ENCODE measurements at places on chromosomes 4 and X.

DNA sequence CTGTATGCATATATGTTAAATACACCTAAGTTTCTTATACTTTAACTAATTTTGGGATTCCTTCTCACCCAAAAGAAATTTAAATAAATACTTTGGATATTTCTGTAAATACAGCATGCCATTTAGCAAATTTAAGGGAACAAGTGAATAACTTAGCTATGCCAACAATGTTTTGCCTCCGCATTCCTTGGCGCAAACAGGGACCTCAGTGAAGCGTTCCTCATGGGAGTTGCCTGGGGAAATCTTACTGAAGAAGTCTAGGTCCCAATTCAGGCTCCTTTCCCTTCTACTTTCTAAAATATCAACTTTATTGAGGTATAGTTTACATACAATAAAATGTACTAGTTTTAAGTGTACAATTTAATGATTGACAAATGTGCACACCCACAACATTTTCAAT is 25.0 kb downstream of the COL4A5 start:
- peak; percentile 35 for DNase-seq

GRCh38 chr4:6781113-6781512 is 1.4 kb upstream of the KIAA0232 start:
- no peak for DNase-seq

GRCh38 chr4:150207871-150208270 is 129.6 kb downstream of the DCLK2 start:
- no peak for DNase-seq

DNA sequence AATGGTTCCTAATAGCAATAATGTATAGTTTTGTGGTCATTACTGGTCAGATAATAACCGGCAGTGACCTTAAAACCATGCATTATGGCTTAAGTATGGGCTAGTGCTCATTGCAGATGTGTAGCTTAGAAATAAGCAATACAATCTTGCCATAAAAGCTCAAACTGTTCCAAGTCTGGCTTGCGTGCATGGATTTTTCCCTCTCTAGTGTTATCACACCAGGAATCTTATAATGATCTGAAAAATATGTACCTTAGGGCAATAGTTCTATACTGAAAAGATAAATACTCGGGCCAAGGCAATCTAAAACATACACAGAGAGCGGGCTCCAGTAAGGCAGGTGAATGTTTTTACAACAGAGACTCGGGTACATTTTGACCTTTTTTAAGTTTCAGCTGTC is 157.8 kb downstream of the DHX15 start:
- DNase-seq: no peak

GRCh38 chr4:34731070-34731469 is 1513.2 kb downstream of the ARAP2 start:
- no peak for DNase-seq

DNA sequence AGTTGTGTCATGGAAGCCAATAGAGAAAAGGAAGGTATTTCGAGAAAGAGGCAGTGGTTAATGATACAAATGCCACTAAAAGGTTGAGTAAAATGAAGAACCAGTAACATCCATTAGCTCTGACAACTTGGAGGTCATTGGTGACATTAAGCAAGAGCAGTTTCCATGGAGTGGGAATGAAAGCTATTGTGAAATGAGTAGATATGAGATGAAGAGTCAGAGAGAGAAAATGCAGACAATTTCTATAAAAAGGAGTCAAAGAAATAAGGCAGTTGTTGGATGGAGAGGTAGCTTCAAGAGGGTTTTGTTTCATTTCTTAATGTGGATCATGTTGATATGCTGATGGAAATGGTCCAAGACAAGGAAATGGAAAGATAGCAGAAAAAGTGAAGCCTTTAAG is 9.6 kb upstream of the AMTN start:
- no peak for DNase-seq

GRCh38 chr4:123589301-123589700 is 192.7 kb downstream of the SPRY1 start:
- DNase-seq: no peak

DNA sequence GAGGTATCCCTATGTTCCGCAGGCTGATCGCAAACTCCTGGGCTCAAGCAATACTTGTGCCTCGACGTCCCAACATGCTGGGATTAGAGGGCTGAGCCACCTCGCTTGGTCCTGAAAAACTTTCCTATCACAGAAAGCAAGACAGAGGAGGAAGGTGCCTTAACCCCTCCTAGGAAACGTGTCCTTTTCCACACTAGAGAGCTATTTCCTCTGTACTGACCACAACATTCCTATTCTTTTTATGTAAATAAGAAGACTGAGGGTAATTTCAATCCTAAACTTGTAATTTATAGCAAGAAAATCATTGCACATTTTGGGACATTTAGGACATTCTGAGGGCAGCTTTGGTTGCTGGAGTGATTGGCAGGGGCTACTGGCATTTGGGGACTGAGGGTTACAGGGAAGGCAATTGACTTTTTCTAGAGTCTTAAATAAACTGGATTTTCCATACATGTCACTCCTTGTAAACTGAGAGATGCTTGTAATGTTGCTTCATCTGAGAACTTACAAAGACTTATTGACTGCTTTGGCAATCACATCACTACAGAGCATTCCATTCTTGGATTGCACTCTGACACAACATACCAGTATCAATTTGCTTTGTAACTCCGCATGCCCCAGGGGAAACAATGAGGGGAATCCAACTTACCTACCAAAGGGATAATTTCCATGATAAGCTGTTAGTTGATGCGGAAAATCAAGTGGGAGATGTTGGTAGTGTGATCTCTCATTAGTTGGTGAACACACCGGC is 15.6 kb downstream of the XAGE3 start:
- peak; percentile 44 for DNase-seq

GRCh38 chr4:76305033-76305687 is 1.4 kb upstream of the STBD1 start:
- DNase-seq: no peak

Data from fibroblast of skin of abdomen (primary cell).